Stimulated activated CD4-positive, alpha-beta T cell treated with anti-CD3 and anti-CD28 coated beads, Interleukin-12 subunit alpha, Interleukin-12 subunit beta, amount 100 ng/mL, for 4 hours (primary cell): ENCODE measurements at places on chromosomes 7 and 10.
A peak's percentile ranks its signal among the peaks of the same experiment; 100 is the strongest.

DNA sequence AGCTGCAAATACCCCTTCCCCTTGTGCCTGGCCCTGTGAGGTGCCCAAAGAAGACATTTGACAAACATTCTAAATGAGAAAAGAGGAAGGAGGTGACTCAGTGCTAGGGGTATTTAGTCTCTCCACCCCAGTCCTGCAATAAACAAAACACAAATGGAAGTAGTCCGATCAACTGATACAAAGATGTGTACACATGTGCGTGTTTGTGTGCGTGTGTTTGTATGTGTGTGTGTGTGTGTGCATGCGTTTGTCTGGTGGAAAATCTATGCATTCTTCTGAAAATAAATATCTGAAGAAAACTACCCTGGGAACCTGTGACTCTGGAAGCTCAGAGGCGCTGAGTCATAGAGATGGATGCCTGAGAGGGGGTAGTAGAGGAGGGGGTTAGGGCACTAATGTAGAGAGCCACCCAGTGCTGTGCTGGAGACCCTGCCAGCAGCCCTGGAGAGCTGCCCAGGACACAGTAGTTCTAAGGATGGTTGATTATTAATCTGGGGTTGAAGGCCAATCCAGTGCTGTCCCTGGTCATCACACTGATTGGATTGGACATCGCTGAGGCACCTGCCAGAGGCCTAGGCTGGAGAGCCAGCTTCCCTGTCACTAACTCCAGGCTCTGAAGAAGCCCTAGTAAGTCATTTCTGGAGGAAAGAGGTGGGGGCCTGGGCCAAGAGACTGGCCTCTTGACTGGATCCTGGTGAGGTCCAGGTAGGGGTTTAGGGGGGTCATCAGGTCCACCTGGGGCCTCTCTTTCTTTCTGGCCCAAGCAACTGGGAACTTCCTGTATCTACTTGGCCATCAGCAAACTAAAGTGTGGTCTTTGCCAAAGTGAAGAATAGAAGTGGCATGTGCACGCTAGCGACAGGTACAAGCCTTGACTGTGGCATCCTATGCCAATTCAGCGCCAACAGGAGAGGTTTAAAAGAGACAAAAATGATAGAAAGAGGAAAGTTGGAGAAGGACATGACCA, 18.5 kb downstream of the SFTPA1 start:
- no peak for DNase-seq

DNA sequence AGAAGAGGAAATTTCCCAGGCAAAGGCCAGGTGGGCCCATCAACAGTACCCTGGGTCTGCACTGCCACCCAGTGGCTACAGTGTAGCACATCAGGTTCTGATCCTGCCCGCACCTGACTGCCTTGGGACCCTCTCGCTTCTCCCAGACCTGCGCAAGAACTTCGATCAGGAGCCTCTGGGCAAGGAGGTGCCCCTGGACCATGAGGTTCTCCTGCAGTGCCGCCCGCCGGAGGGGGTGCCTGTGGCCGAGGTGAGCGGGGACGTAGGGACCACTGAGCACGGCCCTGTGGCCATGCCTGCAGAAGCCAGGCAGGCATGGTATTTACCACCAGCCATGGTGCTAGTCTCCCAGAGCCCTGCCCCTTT, 33.9 kb upstream of the SLC29A3 start:
- peak; percentile 28 for DNase-seq

- DNase-seq, result no peak
Observed at GRCh38 chr7:51261950-51262795, 54.4 kb downstream of the COBL start.

GRCh38 chr7:151925446-151926335, 30.6 kb upstream of the GALNTL5 start:
- no peak for DNase-seq

GRCh38 chr7:28767356-28767755, 190.8 kb downstream of the TRIL start:
- no peak for DNase-seq

- no peak for DNase-seq
Observed at GRCh38 chr7:4702961-4703512, 20.9 kb downstream of the FOXK1 start.

DNA sequence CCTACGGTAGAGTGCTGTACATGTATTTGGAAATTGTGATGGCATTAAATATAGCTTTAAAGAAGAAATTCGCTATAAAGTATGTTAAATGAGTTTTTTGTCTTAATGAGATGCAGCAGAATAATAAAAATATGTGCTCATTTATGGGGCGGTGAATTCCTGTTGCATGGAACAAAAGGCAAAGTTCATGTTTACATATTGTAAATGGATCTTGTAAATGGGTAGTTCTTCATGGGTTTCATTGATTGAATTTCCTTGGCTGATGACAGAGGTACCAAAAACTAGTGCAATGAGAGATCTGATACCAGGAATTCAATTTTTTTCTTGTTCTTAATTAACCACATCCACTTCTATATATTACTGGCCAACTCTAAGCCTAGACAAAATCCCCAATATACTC, 284.2 kb downstream of the SUGCT start:
- DNase-seq, result no peak

- DNase-seq, result peak; percentile 47
Observed at GRCh38 chr10:2839081-2839725, 228.1 kb upstream of the PFKP start.

GRCh38 chr7:157525491-157525915, 188.7 kb downstream of the DNAJB6 start:
- no peak for DNase-seq

DNA sequence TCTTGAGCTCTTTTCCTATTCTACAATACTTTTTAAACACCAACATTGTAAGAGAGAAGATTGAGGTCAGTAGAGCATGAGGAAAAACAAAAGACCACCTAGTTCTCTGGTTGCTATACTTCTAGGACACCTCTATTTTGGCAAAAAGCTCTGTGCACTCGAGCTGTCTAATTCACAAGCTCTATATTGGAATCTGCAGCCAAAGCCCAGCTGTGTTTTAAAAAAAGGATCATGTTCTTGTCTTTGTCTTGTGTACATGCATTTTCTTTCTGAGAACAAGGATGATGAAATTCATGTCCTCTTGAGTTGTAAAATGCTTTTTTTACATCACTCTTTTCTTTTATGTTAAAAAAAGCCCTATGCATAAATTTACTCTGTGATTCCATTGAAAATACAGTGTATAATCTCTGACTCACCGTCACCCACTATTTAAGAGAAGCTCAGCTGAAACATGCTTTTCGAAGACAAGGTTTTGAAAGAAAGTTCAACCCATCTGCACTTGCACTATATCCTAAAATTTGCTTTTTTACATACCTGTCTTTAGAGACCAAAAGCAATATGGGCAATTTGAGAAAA, 215.5 kb upstream of the VSTM2A start:
- DNase-seq, result no peak

DNA sequence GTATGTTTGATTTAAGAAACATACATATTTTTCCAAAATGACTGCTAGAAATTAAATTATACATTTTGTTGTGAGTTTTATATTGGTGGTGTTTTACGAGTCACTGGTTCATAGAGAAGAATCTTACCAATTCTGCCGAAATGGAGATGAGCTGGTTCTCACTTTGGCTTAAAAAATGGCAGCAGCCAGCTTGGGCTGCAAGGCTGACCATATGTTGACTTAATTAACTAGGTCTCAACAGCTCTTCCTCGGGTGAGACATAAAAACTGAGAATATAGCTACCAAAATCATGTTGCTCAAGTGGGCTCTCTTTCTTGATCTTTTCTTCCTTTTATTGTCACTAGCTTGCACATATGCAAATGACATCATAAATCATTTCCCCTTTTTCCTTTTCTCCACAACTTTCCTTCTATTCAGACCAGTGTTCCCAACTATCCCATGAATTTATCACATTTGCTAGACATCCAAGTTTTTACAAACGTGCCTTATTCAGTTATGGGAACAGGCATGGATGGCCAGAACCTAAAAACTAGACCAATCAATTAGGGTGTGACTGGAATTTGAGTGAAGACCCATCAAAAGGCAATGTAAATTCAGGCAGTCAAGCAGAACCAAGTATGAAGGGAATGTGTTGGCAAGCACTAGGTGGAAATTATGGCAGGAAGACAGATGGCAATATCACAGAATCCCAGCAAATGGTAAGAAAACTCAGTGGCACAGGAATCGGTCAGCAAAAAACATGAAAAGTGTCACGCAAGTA, 6.4 kb upstream of the TSPAN12 start:
- DNase-seq, result no peak
